ENCODE measurements at places on chromosomes 5 and 9. TPM values are rescaled to one million over a fixed set of nuclear protein-coding genes. Genes with fewer than 3 reads are reported as not detected.
A peak's percentile ranks its signal among the peaks of the same experiment; 100 is the strongest.

SHISAL2B gene
- total RNA-seq = not detected

DNA sequence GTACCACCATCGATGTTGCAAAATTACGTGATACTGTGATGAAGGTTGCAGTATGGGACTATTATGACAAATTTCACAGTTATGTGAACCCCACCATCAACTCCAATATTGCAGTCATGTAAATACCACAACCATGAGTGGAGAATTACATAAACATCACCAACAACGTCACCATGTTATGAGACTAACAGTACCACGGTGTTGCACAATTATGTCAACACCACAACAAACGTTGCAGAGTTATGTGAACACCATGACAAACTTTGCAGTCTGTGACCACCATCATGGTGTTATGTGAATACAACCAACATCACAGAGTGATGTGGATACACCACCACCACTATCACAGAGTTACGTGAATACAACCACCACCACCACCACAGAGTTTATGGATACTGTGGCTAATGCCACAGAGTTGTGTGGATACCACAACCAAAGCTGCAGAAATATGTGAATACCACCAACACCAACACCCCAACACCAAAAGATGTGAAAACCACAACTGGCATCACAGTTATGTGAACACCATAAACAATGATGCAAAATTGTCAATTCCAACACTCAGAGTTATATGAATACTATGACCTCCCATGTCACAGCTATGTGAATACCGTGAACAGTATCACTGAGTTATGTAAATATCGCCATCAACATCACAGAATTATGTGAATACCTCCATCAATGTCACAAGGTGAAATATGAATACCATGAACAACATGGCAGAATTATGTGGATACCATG lies 62.4 kb downstream of the SHC3 start:
- no peak for DNase-seq

GRCh38 chr9:130018265-130018664 lies 24.7 kb downstream of the FNBP1 start:
- no peak for DNase-seq

GRCh38 chr5:176784218-176785165 lies 25.9 kb upstream of the UNC5A start:
- DNase-seq = peak; percentile 77
